ENCODE measurements at places on chromosomes 16 and 17.

- DNase-seq: no peak
Measured at GRCh38 chr17:76542566-76542971, 2.7 kb downstream of the PRCD start.

- DNase-seq: no peak
Measured at GRCh38 chr17:3683054-3683511, 12.9 kb downstream of the P2RX5 start.

GRCh38 chr16:18932243-18932987, 6.2 kb upstream of the SMG1 start:
- no peak for DNase-seq

- no peak for DNase-seq
Measured at GRCh38 chr16:87095271-87095670, 221.9 kb downstream of the C16orf95 start.

- DNase-seq: no peak
Measured at GRCh38 chr17:309361-309888, 43.2 kb downstream of the RPH3AL start.

DNA sequence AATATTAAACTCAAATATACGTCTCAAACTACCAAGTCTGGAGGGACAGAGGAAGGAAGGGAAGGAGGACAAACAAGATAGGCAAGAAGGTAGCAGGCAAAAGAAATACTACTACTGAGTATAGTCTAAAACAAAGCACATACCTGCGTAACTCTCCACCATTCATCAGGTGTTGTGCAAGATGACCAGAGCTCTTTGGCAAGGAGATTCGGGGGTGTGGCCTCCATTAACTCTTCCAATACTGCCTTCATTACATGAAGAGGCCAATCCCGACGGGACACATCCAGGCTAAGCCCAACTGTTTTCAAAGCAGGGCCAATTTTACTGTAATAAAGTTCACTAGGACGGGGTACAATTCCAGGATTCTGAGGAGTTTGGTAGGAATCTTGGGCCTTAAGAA, 38.2 kb upstream of the ARL6IP1 start:
- no peak for DNase-seq

DNA sequence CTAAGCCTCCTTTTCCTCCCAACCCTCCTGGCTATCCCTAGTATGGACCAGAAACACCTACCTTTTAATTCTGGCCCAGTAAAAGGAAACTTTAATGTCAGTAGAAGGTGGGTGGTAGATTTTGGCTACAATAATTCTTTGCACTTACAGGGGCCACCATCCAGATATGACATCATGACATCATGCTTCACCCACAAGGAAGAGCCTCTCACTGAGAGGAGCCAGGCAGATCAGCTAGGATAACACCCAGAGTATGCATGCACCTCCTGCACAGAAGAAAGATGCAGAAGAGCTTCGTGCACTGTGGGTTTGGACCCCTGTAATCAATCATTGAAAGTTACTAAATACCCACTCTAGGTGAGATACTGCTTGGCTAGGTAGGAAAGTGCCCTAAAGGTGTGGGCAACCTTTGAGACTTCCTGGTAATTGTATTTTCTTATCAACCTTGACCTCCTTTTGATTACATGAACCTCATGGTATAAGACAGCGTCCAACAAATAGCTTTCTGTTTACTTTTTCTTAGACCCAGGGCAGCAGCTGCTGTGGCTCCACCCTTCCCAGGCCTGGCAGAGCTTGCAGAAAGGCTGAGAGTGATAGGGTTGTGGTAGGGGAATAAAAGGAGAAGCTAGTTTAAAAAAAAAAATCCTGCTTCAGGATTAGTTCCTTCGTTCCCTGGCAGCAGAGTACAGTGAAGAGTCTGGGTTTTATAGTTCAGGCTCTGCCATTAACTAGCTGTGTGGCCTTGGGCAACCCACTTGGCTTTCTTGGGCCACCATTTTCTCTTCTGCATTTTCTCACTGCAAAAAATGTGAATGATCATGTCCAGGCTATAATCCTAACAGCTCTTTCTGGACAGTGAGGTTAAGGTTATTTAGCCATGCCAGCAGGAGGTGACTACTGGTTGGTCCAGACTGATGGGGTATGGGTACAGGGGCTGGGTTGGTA, 6.2 kb downstream of the MAP3K14 start:
- no peak for DNase-seq

DNA sequence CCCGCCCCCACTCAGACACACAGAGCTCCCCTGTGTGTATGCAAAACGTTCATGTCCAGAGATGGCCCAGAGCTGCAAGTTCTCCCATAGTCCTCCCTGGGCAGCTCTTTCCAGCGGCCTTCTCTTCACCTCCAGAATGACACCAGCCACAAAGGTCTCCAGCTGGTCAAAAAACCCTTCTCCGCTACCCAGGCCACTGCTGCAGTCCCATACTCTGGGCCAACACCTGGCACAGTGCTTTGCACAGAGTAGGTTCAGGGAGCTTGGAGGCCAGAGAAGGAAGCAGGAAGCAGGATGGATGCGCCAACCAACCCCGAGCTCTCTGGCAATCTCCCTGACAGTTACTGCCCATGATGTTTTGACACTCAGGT, 1.1 kb upstream of the STAT5B start:
- no peak for DNase-seq

DNA sequence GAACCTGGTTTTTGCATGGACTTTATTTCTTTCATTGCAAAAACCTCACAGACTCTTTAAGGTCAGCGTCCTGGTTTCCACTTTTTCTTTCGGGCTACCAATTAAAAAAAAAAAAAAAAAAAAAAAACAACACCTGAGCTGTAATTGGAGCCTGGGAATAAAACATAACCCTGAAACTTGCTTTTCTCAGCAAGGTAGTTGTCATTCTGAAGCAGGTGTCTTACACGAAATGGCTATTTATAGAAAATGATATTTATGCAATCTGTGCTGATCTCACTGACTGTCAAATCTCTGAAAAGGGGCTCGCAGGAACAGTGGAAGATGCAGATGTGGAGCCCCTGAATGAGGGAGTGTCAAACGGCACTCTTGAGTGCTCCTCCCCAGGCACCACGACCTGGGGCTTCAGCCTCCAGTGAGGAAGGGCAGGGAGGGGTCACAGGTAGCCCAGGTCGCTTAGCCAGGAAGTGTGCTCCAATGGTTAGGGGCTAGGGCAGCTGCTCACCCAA, 10.4 kb upstream of the COTL1 start:
- no peak for DNase-seq

DNA sequence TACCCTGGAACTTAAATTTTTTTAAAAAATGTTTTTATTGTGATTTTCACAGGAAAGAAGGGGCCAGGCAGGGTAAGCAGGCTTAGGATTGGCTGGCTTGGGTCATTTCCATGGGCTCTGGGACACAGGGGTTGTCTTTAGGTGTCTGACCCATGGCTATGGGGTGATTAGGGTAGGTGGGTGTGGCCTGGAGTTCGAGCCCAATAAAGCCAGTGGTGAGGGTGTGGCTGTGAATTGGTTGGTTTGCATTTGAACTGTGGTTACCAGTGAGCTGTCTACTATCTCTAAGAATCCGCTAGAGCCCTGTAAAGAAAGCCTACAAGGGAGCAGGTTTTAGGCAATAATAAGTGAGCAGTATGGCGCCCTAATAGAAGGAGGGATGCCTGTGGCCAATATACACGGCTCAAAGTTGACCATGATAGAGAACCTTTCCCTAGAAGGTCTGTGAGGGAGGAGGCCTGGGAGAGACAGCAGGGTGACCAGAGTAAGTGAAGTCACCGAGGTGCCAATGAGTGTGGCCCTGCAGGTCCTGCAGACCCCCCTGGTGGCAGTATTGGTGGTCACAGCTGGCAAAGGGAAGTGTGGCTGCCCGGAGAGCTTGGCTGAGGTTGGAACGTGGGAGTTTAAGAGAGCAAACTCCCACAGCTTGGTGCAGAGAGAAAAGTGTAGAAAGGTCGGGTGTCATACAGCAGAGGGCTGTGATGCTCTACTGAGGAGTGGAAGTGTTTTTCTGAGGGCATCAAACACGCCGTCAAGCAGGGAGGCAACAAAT, 454.0 kb downstream of the WWOX start:
- no peak for DNase-seq

DNA sequence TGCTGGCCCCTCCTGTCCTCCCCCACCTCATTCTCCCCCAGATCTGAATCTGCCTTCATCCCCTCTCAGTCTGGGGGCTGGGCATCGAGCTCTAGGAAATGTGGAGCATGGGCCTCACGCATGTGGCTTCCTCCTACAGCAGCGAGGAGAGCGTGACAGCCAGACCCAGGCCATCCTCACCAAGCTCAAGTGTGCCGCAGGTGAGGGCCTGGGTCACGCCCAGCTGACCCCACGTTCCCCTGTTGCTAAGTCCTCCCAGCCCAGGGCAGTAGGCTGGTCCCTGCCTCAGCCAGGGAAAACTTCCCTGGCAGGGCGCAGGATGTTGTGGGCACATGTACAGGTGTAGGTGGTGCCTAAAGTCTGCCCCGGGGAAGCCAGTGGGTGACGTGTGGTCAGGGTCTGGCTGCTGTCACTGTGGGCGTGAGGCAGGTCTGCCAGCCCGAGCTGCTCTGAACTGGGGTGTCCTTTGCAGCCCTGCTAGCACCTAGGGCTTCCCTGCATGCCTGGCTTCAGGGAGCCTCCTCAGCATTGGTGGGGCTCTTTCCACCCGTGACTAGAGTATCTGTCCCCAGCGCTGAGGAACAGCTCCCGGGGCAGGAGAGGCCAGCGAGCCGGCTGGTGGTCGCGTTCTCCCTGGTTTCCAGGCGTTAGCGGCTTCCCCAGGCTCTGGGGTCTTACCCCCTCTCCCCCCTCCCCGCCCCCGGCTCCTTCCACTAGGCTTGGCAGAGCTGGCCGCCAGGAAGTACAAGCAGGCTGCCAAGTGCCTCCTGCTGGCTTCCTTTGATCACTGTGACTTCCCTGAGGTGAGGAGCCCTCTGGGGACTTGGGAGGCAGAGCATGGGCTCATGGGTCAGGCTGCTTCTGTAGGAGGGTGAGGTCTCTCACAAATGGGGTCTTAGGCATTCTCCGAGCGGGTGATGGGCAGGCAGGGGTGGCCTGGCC, 3.6 kb downstream of the GPS1 start:
- DNase-seq: no peak

Measured in HS-5 (cell line).